ENCODE measurements at places on chromosomes 6 and 20.

GRCh38 chr20:25324412-25324811 is 66.2 kb downstream of the ABHD12 start:
- DNase-seq, result no peak

DNA sequence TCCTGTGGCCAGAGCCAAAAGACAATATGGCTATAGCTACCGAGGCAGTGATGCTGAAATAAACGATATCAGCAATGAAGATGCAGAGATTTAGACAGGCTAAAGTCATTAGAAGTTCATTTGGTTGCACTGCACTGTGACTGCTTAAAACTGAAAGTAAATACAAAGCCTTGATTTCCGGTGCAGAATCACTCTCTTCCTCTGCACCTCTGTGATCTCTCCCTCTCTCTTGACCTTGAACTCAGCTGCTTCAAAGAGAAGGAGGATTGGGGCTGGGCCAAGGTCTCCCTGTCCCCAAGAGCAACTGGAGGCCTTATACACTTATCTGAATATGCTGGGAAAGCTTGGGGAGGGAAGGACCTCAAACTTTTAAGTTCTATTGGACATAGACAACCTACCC is 34.6 kb upstream of the SPACA1 start:
- no peak for DNase-seq

- DNase-seq, result no peak
These were observed 55.2 kb upstream of the NOX3 start for GRCh38 chr6:155510879-155511278.

- DNase-seq, result no peak
These were observed 9.1 kb downstream of the ADIG start for GRCh38 chr20:38589967-38590675.

DNA sequence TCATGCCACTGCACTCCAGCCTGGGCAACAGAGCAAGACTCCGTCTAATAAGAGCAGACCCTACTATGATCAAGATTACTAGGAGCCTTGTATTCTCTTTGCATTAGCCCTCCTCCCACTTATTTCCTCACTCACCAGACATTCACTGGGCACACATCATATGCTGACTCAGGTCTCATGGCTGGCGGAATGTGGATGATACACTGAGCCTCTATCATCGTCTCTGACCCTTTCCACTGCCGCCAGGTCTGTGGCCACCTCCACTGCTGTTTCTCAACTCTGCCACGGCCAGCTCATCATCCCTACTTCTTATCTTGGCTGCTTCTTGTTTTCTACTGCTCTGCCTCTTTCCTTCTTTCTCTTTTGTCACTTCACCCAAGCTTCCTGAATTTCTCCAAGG is 161.0 kb downstream of the BACH2 start:
- DNase-seq, result peak; percentile 69

DNA sequence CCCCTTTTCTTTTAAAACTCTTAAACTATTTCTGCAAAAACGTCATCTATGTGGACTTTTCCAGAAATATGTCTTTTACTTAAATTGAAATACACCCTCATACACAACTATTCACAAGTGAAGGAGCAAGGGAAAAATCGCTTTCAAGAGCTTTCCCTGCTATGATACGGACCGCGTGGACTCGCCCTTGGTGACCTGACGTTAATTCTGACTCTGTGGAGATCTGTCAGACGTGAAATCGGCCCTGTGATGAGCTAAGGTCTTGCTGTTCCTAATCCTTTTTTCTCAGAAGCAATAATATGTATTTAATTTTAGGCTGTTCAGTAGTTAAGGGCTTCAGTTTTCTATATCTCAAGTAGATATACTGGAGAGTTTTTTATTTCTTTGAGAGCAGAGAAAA is 113.6 kb downstream of the RPP40 start:
- no peak for DNase-seq

GRCh38 chr6:33822575-33823395 is 19.0 kb upstream of the MLN start:
- no peak for DNase-seq

DNA sequence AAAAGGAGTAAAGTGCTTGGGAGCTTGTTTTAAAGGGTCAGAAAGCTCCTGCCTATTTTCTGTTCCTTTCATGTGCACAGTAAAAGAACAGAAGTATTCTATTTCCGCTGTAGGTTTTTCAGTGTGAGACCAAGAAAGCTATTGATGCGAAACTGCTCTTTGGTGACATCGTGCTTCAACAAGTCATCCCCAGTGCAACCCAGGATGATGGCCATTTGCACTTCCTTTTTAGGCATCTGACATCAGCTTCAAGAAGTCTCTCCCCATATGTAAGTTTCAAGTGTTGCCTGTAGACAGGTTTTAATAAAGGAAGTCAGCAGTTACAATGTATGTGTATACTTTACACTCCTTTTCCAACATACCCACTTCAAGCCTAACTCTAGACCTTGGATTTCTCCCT is 131.6 kb downstream of the RFX6 start:
- DNase-seq, result no peak

DNA sequence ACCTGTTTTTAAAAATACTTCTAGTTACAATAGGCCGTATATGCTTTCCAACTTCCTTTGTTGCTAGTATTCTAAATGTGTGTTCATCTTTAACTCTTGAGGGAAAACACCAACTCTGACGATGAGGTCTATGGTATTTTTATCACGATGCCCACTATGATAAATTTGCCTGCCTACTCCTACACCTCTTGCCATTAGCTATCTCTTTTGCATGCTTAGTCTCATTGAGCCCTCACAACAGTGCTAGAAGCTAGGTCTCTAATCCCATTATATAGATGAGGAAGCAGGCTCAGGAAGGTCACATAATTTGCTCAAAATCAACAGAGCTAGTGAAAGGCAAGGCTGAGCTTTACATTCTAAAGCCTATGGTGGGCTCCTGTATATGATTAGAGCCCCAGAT is 13.2 kb downstream of the AAR2 start:
- DNase-seq, result no peak

DNA sequence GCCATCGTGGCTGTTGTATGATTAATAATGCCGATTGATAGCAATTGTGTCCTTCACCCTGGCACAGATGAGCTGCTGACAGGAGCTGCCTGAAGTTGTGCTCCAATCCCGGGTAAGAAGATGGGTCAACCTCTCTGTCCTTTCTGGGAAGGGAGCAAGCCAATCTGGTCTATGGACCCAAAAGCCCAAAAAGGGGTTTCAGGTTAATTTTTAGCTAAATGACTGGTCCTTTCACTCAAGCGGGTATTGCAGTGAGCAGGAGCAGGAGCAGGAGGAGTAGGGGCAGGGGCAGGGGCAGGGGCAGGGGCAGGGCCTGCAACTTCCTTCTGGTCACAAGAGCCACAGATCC is 164.8 kb downstream of the TAF4 start:
- no peak for DNase-seq

GRCh38 chr20:38196592-38196991 is 31.5 kb upstream of the TGM2 start:
- peak; percentile 88 for DNase-seq

GRCh38 chr6:87200469-87201175 is 45.3 kb downstream of the ZNF292 start:
- DNase-seq, result peak; percentile 79

DNA sequence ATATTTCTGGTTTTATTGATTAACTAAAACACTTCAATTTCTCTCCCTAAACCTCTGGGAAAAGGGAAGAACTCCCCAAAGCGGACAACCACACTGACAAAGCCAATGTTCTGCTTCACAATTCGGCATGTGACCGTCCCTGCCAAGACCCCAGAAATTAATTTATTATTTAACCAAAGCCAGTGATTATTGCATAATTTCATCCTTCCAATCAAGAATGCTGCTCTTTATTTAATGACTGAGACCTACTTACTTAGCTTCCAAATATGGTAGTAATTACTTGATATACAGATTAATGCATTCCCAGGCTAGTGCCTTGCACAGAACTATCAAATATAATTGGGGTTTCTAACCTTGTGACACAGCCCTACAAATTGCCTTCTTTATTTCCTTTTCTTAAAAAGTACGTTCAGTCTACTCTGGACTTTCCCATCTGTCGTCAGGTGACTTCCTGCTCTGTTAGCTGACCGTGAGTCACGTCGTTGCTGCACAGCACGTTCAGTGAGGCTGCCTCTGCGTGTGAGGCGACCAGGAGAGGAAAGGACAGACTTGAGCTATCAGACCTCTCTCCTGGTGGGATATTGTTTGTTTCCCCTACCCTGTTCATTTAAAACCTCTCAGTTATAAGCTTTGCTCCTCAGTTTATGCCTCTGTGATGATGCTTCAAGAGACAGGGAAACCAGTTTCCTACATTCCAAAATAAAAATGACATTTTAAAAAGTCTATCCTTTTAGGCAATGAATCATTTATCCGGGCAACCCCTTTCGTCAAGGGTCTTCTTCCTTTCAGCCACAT is 55.7 kb upstream of the TNFAIP3 start:
- peak; percentile 69 for DNase-seq

- DNase-seq, result peak; percentile 38
These were observed 32.1 kb upstream of the CENPW start for GRCh38 chr6:126307849-126308248.

GRCh38 chr6:41572613-41573012 is 26.4 kb downstream of the FOXP4 start:
- no peak for DNase-seq

GRCh38 chr20:58447511-58448391 is 58.7 kb downstream of the VAPB start:
- peak; percentile 48 for DNase-seq

- no peak for DNase-seq
These were observed 399.5 kb downstream of the QKI start for GRCh38 chr6:163813979-163814493.

GRCh38 chr20:4820806-4821518 is 99.3 kb downstream of the PRND start:
- DNase-seq, result peak; percentile 91

DNA sequence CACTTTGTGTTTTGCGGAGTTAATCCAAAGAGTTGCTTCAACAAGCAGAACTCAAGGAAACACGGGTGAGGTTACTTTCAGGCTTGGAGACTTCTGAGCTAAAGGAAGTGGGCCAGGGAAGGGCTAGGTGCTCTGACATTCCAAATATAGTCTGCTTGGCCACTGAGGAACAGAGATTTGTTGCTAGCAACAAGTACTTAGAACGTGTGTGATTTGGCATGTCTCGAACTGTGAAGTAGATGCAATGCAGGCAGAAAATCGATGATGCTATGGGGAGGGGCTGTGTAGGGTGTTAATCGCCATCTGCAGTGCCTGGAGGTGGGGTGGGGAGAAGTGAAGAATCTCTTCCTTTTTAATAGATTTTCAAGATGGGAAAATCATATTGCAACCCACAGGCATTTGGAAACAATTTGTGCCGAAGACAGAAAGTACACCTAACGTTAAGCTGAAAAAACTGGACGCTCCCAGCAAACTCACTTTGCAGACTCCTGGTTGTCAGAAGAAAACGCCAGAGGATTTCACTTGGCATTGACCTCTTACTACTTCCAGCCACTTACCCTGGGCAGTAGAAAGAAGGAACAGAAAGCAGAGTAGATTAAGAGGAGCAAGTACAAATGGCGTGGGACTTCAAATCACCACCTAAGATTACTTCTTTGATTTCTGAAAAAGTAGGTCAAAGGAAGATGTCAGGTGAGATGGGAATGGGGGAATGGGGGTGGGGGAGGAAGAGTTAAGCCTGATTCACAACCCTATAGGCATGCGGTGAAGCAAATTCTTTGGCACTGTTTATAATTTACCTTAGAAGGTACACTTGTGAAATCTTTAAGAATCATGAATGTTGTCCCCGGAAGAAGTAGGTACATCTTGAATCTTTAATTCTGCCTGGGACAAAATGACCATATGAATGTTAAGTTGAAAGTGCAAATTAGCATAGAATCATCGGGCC is 314.1 kb downstream of the CD83 start:
- DNase-seq, result no peak

GRCh38 chr20:33730946-33731692 is 677 bp upstream of the ZNF341 start:
- DNase-seq, result no peak

- DNase-seq, result peak; percentile 1
These were observed 148.6 kb upstream of the ZFP64 start for GRCh38 chr20:52340036-52340634.

DNA sequence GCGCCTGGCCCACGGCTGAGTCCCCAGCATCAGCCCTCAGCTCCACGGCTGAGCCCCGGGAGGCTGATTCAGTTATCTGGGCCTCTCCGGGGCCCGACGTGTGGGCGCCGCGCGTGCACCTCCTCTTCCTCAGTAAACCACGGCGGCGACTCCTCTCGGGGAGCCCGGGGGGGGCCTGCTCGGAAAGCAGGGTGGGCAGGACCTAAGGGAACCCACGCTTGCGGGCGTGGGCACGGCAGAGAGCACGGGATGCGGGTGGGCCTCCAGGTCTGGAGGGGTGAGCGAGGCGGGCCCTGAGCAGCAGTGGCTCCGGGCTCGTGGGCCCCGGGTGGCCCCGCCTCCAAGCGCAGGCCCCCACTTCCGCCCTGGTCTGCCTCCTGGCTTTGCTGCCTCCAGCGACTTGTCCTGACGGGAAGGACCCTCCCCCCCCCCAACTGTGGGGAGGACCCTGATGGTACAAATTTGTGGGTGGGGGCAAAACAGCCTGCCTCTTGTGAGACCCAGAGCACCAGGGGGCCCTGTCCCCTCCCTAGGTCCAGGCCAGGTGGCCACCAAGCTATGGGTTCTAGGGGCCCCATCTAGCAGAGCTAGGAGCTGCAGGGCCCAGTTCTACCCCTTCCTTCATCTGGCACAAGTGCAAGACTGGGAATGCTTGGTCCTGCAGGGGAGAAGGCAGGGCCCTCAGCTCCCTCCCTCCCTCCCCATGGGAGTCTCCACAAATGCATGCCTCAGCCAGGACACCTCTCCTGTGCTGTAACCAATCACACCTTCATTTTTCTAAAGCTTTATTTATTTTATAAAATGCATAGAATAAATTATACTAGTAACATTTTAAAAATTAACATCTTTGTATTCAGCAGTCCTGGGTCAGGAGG is 16.9 kb downstream of the UCKL1 start:
- DNase-seq, result no peak

GRCh38 chr20:44646023-44646640 is 5.4 kb downstream of the ADA start:
- DNase-seq, result no peak

GRCh38 chr6:134253681-134254080 is 64.2 kb downstream of the SGK1 start:
- DNase-seq, result peak; percentile 96

- no peak for DNase-seq
These were observed 27.8 kb upstream of the SRPK1 start for GRCh38 chr6:35948725-35949124.

DNA sequence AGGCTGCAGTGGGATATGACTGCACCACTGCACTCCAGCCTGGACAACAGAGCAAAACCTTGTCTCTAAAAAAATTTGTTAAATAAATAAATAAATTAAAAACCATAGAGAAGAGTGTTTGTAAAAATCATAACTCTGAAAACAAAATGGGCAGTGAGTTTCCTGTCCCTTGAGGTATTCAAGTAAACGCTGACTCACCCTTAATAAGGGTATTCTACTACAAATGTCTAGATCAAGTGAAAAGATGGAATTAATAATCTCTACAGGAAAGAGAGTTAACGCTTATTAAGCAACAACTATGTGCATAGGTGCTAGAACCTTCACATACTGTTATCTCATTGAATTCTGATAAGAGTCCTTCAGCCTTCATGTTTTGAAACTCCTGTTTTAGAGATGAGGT is 19.9 kb upstream of the MBOAT1 start:
- no peak for DNase-seq

All from AG10803 (cell line).